Breast epithelium (tissue), 4 donors: ENCODE measurements at places on chromosomes 6 and 20.

DNA sequence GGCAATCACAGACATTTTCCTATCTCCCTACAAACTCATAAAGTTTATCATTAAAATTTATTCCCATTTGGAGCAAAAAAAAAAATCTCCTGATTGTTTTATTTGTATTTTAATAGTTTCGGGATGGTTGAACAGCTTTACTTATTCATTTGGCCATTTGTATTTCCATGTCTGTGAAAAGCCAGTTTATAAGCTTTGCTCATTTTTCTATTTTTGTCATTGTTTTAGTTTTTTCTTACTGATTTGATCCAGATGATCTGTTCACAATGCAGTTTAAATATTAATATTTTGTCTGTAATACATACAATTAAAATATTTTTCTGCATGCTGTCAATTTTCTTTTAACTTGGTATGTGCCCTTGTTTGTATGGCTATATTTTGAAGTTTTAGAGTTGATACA is 65.2 kb upstream of the CCN2 start:
- no peak for DNase-seq

GRCh38 chr6:92737983-92738382 is 681.4 kb downstream of the EPHA7 start:
- no peak for DNase-seq

DNA sequence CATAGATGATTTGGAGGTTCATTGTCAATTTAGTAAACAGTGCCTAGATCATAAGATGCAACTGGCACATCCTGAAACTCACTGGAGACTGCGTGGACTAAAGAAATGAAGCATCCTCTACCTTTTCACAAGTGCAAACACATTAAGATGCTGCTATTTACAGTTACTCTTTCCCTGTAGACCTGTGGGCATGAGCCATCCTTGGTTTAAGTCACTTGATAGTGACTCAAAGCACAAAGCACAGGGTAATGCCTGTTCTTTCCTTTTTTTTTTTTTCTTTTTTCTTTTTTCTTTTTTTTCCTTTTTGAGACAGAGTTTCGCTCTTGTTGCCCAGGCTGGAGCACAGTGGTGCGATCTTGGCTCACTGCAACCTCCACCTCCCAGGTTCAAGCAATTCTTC is 10.0 kb upstream of the HLA-DQA1 start:
- DNase-seq = no peak

GRCh38 chr6:39090036-39090435 is 24.9 kb downstream of the SAYSD1 start:
- DNase-seq = no peak

DNA sequence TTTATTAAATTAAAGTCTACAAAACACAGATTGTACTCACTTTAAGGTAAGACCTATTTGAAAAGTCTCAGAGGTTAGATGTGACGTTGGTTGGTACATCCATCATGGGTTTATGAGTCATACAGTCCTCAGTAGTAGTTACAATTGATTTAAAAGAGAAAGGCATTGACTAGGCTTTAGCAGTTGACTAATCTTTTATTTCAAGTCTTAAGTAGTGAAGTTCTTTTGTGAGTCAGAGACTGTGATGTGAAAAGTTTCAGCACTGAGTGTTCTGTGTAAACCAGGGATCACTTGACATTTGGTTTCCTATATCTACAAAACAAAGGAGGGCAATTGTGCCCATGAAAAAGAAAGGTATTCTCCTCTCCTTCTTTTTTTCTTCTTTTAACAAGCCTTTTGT is 221.3 kb downstream of the GRIK2 start:
- DNase-seq = no peak

DNA sequence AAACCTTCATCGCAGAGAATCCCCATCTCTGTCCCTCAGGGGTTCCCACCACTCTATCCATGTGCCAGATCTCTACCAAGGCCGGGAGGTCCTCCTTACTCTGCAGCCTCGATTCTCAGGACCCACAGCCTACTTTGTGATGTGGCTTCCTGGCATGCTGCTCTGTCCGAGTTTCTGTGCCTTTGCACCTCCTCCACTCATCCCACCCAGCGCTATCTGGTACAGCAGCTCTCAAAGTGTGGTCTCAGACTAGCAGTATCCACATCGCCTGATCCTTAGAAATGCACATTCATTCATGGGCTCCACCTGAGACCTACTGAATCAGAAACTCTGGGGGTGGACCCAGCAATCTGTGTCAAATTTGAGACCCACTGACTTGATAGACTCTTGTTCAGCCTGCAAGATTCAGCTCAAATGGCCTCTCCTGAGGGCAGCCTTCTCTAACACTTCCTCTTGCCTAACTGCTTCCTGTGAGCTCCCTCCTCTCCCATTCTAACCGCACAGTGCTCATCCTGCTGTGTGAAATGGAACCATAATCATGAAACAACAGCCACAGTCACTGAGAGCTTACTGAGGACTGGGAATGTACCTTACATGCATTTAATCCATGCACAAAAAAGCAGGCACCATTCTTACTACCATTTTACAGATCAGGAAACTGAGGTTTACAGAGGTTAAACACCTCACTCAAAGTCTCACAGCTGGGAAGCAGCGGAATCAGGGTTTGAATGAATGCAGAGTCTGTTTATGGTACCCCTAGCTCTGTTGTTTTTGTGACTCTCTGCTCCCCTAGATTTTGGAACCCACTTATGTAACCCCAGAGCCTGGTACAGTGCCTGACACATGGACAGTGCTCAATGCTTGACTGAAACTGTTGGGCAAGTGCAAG is 69.4 kb downstream of the JPH2 start:
- DNase-seq = no peak

- DNase-seq = no peak
Observed at GRCh38 chr6:153962555-153962954, 76.5 kb upstream of the OPRM1 start.

DNA sequence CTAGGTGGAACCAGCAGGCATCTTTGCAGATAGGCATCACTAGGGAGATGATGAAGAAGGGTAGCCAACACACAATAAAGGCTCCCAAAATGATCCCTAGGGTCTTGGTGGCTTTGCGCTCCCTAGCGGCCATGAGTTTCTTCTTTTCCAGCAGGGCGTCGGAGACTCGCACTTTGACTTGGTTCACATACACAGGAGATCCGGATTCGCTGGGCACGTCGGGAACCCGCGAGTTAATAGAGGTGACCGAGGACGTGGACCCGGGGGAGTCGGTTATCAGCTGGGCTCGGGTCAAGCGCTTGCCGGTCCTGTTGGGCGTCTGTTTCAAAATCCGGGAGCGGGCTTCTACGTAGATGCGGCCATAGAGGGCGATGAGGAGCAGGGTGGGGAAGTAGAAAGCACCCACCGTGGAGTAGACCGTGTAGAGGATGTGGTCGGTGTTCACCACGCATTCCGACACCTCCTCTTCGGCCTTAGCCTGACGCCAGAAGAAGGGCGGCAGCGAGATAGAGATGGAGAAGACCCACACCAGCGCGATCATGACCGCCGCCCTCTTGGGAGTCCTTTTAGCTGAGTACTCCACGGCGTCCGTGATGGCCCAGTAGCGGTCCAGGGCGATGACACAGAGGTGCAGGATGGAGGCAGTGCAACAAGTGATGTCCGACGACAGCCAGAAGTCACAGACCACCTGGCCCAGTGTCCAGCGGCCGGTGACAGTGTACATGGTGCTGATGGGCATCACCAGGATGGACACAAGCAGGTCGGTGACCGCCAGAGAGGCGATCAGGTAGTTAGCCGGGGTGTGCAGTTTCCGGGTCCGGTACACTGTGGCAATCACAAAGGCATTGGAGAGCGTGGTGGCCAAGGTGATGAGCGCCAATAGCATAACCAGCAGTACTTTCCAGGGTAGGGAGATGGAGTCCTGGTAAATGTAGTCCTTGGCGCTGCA is 658 bp downstream of the HTR1B start:
- no peak for DNase-seq

DNA sequence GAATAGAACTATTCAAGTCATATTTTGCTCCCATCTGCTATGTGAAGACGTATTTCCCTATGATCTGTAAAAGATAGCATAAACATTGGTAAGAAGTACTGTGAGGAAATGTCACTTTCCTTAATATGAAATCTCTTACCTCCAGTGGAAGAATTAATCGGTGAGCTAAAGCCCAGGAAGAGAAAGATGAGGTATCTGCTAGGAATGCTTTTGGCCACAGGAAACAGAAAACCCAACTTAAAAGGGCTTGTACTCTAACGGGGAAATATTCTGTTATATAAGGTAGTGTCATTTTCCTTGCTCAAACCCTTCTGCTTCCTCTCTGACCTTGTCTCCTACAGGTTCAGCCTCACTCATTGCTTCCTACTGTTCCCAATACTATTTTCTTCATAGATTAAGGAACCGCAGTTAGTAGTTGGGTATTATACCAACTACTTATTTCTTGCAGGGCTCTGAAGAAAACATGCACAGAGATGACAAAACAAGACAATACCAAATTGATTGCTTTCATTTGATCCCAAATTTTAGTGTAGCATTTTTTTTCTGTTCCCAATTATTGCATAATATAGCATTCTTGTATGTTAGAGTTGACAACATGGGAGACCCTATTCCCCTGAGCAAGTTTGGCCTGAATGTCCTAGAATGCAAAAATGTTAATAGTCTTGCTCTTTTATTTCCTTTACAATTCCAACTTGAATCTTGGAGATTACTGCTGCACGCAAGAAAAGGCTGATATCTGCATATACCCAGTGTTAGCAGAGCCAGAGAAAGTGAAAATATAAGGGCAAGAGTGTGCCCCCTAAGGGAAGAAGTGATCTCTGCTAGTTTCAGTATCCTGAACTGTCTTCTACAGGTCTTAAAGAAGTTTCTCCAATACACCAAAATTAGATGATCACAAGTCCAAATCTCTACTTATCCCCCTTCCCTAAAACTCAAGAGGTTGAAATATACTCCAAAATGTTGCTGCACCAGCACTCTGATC is 65.3 kb downstream of the AFG1L start:
- DNase-seq = no peak

DNA sequence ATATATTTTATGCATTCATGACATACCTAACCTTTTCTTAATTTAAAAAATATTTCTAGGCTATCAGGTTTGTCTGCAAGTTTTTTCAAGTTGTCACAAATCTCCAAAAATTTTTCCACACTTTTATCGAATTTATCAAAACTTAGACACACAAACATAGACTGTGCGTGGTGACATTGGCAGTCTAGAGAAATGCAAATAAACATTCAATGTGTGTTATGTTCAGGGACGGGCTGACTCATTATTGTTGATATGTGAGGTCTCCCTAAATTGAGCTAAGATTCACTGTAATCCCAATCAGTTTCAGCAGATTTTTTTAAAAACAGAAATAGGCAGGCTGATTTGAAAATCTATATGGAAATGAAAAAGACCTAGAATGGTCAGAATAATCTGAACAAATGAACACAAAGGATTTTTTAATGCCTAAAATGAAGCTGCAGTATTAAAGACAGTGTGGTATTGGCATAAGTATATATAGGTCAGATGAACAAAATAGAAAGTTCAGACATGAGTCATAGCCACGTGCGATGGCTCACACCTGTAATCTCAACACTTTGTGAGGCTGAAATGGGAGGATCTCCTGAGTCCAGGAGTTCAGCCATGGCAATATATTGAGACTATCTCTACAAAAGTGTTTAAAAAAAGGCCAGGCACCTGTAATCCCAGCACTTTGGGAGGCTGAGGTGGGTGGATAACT is 19.2 kb downstream of the BLTP3A start:
- no peak for DNase-seq

- DNase-seq = no peak
Observed at GRCh38 chr6:107662333-107662732, 161.8 kb downstream of the SCML4 start.

DNA sequence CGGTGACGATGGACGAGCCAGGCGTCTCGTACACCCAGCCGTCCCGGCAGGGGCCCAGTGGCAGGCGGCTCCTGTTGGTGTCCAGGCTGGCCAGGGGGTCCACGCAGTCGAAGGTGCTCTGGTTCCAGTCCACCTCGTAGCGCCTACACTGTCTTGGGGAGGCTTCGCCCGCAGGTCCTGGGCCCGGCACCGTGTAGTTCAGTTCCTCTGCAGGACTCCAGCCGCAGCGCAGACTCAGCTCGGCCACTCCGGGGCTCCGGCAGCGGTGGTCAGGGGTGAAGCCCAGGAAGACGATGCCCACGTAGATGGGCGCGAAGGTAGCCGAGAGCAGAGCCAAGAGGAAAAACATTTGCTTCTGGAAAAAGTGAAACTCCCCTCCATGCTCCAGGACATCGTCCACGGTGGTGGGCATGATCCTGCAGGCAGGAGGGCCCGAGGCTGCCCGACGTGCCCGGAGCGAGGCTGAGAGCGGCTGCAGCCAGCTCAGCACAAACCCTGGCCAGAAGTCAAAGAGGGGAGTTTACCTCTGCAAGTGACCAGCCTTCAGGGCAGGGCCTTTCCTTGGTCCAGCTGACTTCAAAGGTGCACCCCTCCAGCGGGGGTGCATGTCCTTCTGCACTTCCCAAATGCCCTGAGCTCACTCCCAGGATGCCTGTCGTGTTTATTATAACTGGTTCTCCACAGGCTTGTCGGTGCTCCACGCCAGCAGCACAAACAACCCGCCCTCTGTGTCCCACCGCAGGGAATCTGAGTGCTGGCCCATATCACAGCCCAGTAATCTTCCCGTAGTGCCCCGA is at the start of gene SLC22A2:
Gene SLC22A2 (minus strand): TSS at position 476 of the 797 bp plus-strand sequence. CDS start 64 bp downstream, at position 412.
- DNase-seq = no peak

GRCh38 chr20:48040051-48040450 is 254.8 kb upstream of the SULF2 start:
- no peak for DNase-seq

- no peak for DNase-seq
Observed at GRCh38 chr6:42428326-42429041, 23.2 kb downstream of the TRERF1 start.

GRCh38 chr6:166644681-166645080 is 17.6 kb upstream of the RPS6KA2 start:
- no peak for DNase-seq

DNA sequence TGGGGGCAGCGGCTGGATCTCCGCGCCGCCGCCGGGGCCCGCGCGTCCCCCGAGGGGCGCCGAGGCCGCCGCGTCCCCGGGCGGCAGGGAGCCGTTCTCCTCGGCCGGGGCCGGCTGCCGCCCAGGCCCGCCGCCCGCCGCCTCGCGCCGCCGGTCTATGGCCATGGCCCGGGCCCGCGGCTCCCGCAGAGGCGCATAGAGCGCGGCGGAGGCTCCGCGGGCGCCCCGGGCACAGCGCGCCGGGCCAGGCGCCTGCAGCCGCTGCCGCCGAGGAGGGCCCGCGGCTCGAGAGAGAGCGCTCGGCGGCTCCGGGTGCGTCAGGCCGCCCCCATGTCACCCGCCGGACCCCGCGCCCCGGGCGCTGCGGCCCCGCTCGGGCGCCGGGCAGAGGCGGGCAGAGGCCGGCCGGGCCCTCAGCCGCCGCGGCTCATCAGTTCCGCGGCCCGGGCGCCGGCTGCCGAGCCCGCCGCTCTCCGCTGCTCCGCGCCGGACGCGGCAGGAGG is 404 bp downstream of the SLC22A23 start:
- no peak for DNase-seq

- DNase-seq = no peak
Observed at GRCh38 chr6:154614101-154614500, 103.6 kb upstream of the CNKSR3 start.

DNA sequence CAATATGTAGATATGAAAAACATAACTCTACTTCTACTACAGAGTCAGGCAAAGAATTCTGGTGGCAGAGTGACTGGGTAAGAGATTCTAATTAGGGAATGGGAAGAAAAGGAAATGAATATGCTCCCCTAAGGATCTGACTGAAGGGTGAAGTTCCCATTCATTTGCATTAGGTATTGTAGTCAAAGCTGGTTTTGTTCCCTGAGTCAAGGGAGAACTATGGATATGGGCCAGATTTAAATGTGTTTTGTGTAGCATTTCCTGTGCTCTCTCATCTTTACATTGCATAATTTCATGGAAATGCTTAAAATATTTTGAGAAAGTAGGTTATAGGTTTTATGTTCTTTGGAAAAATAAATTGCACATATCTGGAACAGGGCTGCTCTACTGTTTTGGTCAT is 299.7 kb downstream of the BTBD3 start:
- DNase-seq = no peak
